ENCODE measurements at places on chromosomes 16 and 17.

- no peak for DNase-seq
Observed at GRCh38 chr16:71706046-71706445, 18.5 kb downstream of the PHLPP2 start.

GRCh38 chr17:68446626-68447041 is 10.7 kb downstream of the WIPI1 start:
- DNase-seq: no peak

- no peak for DNase-seq
Observed at GRCh38 chr16:27517664-27518063, 32.0 kb downstream of the GTF3C1 start.

DNA sequence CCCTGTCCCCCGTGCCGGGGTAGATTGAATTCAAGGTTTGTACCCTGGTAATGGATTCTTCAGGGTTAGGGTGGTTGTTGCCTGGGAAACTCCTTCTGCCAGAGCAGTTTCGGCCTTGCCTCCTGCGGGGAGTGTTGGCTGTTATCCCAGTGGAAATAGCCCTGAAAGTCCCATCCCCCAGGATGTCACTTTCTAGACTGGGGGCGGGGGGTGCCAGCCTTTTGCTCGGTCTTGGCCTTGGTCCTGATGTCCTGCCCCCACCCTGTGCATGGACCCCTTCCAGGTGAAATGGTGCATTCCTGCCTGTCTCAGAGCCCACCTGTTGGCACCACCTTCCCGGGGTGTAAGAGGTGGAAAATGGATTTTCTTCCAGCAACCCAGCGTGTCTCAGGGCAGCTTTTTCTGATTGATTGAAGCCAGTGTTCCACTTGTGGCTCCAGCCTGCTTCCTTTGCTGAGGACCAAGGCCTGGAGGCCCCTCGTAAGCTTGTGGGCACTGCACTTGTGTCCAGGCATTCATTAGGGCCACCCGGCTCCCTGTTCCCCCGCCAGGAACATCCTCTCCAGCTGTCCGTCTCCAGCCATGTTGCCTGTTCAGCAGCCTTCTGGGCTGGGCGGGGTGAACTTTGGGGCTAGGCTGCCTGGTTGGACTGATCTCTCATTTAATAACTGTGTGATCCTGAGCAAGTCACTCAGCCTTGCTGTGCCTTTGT is 25.6 kb downstream of the MGAT5B start:
- no peak for DNase-seq

DNA sequence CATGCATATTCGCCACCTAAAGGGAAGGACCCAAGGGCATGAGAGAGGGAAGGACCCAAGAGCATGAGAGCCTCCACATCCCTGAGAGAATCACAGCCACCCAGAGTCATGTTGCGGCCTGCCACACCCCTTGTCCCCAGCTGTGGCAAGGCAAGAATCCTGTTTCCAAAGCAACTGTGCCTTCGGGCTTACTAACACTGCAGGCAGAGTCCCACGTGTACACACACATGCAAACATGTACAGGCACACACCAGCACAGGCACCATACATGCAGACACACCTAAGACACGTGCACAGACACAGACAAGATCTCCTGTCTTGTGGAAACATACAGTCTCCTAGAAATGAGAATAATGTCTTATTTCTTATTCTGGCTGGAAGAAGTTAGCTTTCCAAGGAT is 92.4 kb upstream of the CDYL2 start:
- no peak for DNase-seq

DNA sequence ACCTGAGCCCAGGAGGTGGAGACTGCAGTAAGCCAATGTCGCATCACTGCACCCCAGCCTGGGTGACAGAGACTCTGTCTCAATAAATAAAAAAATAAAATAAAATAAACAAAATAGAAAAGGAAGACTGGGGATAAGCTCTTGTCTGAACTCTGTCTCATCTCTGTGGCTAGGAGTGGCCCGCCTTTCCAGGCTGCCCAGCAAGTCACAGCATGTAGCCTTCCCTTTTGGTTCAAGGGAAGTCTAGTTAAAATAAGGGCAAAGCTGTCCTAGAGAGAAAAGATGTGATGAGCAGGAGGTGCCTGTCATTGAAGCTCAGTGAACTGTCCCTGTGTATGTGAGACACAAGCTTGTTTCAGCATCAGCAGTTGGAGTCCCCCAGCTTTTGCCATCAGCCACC is 2.7 kb upstream of the GFAP start:
- no peak for DNase-seq

DNA sequence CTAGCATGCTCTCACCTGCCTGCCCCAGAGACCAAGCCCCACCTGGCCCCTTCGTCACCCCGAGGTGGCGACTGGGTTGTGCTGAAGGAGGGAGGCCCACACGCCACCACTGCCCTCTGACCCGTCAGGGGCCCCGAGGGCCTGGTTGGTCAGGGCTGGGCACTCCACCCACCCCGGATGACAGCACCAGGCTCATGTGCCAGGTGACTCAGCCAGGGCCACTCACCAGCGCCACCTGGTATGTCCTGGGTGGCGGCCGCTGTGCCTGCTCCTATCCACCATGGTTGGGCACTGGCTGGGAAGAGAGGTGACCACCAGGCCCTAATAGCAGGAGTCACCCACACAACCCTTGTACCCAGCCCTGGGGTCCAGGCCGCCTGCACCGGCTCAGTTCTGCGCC is 68.9 kb downstream of the JPH3 start:
- DNase-seq: no peak

GRCh38 chr16:12811441-12812383 is 8.0 kb upstream of the CPPED1 start:
- DNase-seq: no peak

DNA sequence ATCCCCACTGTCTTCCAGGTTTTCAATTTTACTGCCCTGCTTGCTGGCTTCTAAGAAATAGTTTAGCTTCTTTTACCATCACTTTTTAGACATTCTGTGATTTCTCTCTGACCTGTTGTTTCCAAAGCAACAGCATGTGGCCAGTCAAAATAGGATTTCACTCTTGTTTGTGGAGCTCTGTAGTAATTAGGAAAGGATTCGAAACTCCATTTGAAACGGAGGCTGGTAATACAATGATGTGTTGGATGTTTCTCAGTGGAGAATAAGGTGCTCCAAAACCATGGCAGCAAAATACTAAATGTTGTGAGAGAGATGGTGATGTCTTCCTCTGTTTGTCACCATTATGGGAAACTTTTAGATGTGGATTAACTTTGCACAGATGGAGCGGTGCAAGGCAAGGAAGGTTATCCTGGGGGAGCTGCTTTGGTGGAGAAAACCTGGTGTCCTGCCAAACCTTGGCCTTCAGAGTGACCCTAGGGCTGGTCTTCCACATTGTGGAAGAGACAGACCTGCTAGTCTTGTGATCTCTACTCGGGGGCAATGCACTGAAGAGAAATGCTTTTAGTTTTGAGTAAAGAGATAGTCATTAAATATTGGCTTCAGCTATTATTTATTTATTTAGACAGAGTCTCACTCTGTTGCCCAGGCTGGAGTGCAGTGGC is 79.4 kb downstream of the PRKCA start:
- no peak for DNase-seq

DNA sequence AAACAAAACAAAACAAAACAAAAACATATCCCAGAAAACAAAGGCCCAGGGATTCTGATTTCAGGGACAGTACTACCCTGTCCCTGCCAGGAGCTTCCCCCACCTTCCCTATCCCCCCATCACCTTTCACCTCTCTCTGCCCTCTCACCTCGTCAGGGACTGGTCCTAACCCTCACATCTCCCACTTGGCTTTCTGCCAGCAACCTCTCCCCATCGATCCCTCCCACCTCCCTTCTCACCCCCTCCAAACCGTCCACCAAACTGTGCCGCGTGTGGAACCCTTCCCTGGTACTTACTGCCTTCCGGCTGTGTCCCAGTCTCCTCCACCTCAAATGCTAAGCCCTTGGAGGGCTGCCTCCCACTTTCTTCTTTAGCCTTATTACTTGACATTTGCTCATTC is 36.4 kb downstream of the TMEM186 start:
- DNase-seq: no peak
